Karpas-422 (cell line): ENCODE measurements at places on chromosomes 7 and 10. TPM values are rescaled to one million over a fixed set of nuclear protein-coding genes. Genes with fewer than 3 reads are reported as not detected.

The NAT16 gene
- not detected in 2 replicates for total RNA-seq

DNA sequence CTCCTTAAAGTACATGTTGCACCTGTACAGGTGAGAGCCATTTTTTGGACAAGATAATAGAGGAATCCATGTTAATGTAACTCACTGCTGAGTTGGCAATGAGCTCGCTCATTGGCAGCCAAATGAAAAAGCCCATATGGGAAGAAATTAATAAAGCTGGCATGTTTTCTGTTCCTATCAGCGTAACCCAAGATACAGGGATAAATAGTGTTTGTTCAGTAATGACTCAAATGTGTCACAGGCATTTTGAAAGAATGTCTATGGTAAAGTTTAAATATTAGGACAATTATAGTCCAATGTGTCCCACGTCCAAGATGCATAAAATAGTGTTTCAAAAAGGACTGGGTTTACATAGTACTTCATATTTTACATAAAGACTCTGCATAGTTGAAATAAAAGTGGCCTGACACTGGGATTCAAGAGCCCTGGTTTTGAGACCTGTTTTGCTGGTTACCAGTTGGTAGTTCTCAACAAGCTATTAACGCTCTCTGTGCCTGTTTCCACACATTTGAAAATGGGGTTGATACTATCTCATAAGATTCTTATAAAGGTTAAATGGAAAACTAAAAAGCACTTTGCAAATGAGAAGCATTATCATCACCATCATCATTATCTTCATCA, 49.1 kb downstream of the MTURN start:
- no peak for DNase-seq
- H3K27ac ChIP-seq, result peak overlapping the region; percentile 90
- H3K36me3 ChIP-seq, result peaks cover 5% of the 10 kb centered on the region; the same call in 1 of the 2 replicates
- H3K4me3 ChIP-seq, result no peak overlapping the region
- peaks cover 48% of the 10 kb centered on the region for H3K4me1 ChIP-seq
- no peaks in the 10 kb centered on the region for H3K27me3 ChIP-seq

DNA sequence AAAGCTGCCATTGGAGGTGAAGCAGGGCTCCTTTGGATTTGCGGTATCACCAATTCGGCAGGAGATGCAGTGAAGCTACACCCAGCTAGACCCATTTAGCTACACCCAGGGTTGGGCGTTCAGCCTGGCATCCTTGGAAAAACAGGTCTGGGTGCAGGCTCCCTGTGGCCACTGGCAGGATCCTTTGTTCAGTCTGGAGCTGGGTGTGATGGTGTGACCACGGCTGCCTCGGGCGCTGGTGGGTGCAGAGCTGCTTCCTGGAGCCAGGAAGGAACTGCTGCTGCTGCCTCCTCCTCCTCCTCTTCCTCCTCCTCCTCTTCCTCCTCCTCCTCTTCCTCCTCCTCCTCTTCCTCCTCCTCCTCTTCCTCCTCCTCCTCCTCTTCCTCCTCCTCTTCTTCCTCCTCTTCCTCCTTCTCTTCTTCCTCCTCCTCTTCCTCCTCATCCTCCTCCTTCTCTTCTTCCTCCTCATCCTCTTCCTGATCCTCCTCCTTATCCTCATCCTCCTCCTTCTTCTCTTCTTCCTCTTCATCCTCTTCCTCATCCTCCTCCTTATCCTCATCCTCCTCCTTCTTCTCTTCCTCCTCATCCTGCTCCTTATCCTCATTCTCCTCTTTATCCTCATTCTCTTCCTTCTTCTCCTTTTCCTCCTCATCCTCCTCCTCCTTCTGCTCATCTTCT, 84.0 kb downstream of the GRK5 start:
- H3K27ac ChIP-seq, result no peak overlapping the region
- H3K27me3 ChIP-seq, result no peaks in the 10 kb centered on the region
- no peaks in the 10 kb centered on the region for H3K36me3 ChIP-seq
- no peak overlapping the region for H3K4me3 ChIP-seq
- peaks cover 30% of the 10 kb centered on the region for H3K4me1 ChIP-seq

GRCh38 chr10:78298835-78299234, 265.2 kb downstream of the RPS24 start:
- H3K27ac ChIP-seq, result no peak overlapping the region
- DNase-seq, result no peak
- no peak overlapping the region for H3K4me3 ChIP-seq
- H3K4me1 ChIP-seq, result peaks cover 15% of the 10 kb centered on the region

DNA sequence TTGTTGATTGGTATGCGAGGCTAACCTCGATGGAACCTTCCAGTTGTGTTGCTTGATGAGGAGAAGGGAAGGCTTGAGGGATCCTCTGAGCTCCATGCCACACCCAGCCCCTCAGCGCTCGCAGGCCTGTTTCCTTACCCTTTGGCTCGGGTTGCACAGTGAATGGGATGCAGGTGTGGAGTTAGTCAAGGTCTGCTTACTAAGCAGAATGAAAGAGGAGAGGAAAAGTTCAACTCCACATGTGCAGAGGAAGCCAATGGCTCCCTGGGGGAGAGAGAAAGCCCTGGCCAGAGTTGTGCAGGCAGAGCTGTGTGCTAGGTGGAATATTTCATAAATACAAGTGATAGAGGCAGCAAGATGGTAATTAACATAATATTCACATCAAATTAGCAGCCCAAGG, 85.5 kb downstream of the JCAD start:
- no peak overlapping the region for H3K27ac ChIP-seq
- no peak overlapping the region for H3K4me3 ChIP-seq
- no peaks in the 10 kb centered on the region for H3K4me1 ChIP-seq

DNA sequence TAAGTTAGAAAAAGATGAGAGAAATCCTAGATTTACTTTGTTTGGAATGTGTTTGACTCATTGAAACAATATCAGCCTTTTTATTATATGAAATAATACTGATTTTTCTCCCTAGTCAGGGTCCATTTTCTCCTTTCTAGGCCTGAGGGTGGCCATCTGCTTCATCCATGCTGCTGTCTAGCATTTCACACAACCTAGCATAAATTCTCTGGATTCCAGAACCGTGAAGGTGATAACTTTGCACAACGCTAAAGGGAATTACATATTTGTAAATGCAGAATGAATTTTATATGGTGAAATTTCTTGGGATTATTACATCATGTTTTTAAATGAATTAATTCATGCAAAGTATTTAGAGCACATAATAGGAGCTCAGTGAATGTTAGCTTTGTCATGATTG, 505.1 kb downstream of the INHBA start:
- H3K36me3 ChIP-seq, result no peaks in the 10 kb centered on the region
- no peaks in the 10 kb centered on the region for H3K4me1 ChIP-seq
- no peak overlapping the region for H3K27ac ChIP-seq
- H3K27me3 ChIP-seq, result no peaks in the 10 kb centered on the region

DNA sequence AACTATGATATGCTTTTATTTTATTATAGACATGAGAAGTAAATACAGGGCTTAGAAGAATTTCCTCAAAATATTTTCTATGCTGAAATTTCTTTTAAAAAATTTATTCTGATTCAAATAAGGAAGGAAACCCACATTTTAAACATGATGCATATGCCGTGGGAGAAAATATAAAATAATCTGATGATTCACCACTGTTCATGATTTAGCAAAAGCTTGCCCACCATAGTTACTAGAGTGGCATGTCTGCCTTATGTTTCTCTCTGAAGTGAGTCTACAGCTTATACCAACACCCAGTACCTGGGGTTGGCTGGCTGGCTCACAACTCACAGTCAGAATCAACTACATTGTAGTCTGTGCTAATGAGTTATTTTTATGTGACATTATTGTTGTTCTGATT, 102.0 kb downstream of the GNAI1 start:
- DNase-seq, result no peak
- no peaks in the 10 kb centered on the region for H3K4me1 ChIP-seq
- H3K27me3 ChIP-seq, result no peaks in the 10 kb centered on the region
- H3K36me3 ChIP-seq, result no peaks in the 10 kb centered on the region

DNA sequence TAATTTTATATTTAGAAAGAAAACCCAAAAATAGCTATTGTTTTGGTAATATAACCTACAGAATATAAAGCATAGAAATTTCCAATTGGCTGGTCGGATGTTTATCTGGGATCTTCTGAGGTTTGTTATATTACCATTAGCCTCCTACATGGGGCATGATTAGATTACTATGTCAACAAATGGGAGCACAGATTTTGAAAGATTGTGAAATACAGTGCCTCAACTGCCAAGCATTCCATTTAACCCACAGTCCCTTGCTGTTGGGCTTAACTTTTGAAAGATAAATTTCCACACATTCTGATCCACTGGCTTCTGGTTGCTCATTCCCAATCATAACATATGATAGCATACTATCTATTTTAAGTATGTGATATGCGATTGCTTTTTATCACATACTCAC, 455.4 kb upstream of the C7orf33 start:
- no peak for DNase-seq
- H3K27ac ChIP-seq, result no peak overlapping the region
- no peaks in the 10 kb centered on the region for H3K4me1 ChIP-seq
- no peak overlapping the region for H3K4me3 ChIP-seq
- no peaks in the 10 kb centered on the region for H3K27me3 ChIP-seq
- H3K36me3 ChIP-seq, result no peaks in the 10 kb centered on the region
